Astrocyte of the cerebellum (primary cell): ENCODE measurements at places on chromosomes 4 and X.

GRCh38 chr4:8308856-8309771 is 39.6 kb downstream of the HTRA3 start:
- DNase-seq, result no peak

DNA sequence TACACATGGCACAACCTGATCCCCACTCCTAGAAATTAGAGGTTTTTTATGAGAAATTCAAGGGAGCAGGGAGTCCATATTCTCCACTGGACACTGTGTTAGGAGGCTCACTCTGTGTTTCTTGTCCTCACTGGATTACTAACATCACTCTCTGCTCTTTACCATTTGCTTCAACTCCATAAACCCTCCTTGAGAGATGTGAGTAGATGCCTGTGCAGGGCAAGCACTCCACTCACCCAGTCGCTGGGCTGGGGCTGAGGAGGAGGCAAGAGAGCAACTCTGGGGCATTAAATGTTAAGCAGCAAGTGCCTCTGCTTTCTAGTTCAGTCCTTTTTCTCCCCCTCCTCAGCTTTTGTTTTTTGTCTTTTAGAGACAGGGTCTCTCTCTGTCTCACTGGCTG is 115.1 kb downstream of the LARP7 start:
- DNase-seq, result no peak

DNA sequence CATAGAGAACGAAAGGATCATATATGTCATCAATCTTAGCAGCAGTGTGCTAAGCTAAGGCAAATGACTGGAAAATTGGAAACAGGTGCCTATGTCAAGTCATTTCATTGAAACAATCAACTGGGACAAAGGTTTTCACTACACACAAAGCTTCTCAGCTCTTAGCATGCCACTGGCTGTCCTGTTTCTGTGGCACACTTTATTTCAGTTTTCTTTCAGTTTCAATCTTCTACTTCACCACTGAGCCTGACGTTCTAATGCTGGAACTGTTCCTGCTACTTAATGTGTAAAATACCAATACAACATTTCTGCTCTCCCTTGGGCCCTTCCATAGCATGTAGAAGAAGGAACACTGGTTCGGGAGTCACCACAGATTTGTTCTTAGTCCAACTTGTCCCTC is 378.3 kb upstream of the FMR1 start:
- DNase-seq, result no peak

- DNase-seq, result no peak
Measured at GRCh38 chr4:47615385-47615784, 130.3 kb downstream of the ATP10D start.

- DNase-seq, result no peak
Measured at GRCh38 chr4:3404546-3404945, 37.2 kb upstream of the HGFAC start.

DNA sequence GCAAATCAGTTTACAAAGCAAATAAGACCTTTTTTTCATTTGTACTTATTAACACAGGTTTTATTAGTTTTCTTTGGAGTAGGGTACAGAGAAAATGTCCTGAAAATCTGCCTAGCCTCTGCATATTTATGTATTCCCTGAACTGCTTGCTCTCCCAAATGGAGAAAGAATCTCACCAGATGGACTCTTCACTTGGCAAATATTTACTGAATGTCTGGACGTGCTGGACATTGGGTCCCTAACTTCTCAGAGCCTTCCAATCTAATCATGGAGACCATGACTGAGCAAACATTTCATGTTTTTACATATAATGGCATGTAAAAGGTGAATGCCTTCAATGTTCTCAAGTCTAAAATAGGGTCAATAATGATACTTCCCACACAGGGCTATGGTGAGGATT is 126.0 kb downstream of the CHRDL1 start:
- DNase-seq, result no peak

DNA sequence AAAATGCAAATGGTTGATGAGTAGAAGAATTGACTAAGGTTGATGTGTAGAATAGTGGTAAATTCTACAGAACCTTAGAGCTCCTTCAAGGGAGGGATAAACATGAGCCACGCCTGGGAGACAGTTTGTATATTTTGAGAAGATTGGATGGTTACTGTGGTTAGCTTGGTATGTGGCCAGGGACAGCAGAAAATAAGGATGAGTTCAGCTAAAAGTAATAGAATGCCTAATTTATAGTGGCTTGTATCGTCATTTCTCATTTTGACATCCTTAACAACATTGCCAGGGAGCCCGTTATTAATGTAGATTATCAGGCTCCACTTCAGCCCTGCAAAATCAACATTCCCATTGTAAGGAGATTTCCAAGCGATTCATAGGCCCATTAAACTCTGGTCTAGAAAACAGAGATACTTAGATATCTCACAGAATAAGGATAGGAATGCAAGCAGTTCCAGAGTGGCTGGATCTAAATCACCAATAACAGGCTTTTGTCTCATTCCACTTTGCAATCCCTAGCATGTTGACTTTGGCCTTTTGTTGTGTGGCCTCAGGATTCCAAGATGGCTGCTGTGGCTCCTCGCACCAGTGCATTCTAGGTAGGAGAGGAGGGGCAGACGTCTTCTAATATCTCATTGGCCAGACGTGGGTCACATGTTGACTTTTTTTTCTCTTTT is 6.4 kb upstream of the PTTG2 start:
- DNase-seq, result no peak

- DNase-seq, result no peak
Measured at GRCh38 chrX:12297353-12297752, 159.1 kb downstream of the FRMPD4 start.

- no peak for DNase-seq
Measured at GRCh38 chr4:110196206-110196870, 2.1 kb downstream of the ELOVL6 start.

- no peak for DNase-seq
Measured at GRCh38 chr4:42633605-42634388, 23.1 kb downstream of the ATP8A1 start.
